ENCODE measurements at places on chromosomes 1 and 21.

GRCh38 chr1:216223486-216223885, 199.8 kb downstream of the USH2A start:
- peaks cover 22% of the 10 kb centered on the region for H3K4me1 ChIP-seq
- H3K27me3 ChIP-seq = no peaks in the 10 kb centered on the region
- H3K36me3 ChIP-seq = peaks cover 4% of the 10 kb centered on the region
- no peak for DNase-seq
- peak overlapping the region; percentile 46 for H3K27ac ChIP-seq

DNA sequence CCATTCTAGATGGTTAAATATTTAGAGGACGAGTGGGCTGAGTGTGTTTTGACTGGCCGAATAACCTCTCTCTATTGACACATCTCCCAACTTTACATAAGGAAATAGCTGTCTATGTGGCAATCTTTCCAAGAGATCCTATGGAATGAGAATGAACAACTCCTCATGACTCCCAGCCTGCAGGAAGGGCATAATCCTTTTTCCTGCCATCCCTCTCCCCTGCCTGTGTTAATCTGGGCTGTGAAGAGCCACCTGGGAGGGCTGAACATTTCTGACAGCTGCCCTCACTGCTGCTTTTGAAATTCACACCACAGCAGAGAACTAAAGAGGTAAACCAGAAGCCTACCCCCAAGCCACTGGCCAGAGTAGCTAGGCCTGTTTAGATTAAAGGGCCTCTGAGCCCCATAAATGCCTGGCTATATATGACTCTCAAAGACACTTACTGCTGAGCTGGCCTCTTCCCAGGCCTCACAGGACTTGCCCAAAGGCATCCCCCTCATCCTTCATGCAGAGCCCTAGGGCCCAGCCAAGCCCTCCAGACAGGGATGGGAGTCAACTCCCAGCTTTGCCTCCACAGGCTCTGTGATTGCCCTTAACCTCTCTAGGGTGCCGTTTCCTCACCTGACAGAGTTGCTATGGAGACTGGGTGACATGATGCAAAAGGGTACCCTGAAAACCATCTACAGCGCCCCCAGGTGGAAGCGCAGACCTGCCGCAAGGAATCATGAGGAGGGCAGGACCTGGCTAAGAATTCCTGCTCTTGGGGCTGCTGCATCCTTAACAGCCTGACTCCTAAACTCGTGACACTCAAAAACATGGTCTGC, 42.0 kb upstream of the LDLRAP1 start:
- H3K27ac ChIP-seq = no peak overlapping the region
- peaks cover 3% of the 10 kb centered on the region for H3K4me1 ChIP-seq
- H3K27me3 ChIP-seq = no peaks in the 10 kb centered on the region
- H3K36me3 ChIP-seq = peaks cover 18% of the 10 kb centered on the region
- no peak for DNase-seq

GRCh38 chr1:9792156-9793042, 31.4 kb downstream of the CLSTN1 start:
- peak overlapping the region; percentile 77 for H3K27ac ChIP-seq
- no peak overlapping the region for H3K4me3 ChIP-seq
- no peak for DNase-seq
- H3K4me1 ChIP-seq = peaks cover 27% of the 10 kb centered on the region
- peaks cover 10% of the 10 kb centered on the region for H3K36me3 ChIP-seq

GRCh38 chr21:38908537-38908936, 102.8 kb downstream of the ETS2 start:
- H3K4me3 ChIP-seq = no peak overlapping the region
- H3K27me3 ChIP-seq = peaks cover 15% of the 10 kb centered on the region
- DNase-seq = no peak
- no peaks in the 10 kb centered on the region for H3K36me3 ChIP-seq

GRCh38 chr1:29858646-29859045, 622.3 kb downstream of the PTPRU start:
- H3K4me3 ChIP-seq = no peak overlapping the region
- DNase-seq = no peak
- H3K27ac ChIP-seq = no peak overlapping the region
- H3K4me1 ChIP-seq = no peaks in the 10 kb centered on the region
- H3K36me3 ChIP-seq = no peaks in the 10 kb centered on the region

DNA sequence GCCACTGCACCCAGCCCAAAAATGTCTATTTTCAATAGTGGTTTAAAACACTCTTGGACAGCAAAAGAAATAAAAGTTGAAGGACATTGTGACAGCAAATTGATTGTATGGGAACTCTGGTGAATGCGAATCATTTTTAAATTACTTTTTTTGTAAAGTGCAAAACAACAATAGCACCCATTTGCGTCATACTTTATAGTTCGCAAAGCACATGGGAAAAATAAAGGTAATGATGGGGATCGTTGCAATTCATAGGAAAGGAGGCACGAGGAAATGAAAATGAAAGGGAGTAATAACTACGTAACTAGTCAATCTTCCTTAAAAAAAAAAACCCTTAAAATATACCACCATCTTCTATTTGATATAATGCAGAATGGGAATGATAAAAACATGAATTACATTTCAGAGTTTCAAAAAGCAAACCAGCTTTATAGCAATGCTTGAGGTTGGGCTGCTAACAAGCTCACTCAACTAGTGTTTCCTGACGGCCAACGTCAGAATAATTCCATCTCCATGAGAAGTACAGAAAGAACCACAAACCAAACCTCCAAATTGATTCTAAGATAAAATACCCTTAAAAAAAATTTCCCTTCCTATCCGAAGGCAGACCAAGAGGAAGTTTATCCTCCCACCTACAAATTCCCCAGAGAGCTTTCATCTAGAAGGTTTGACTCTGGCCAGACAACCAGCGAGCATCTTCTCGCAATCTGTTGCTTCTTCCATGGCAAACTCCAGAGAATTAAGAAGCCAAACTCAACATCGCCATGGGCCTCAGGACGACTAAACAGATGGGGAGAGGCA, at the start of gene EDARADD:
EDARADD (plus strand) TSS at position 606 of the 801 bp plus-strand sequence; CDS start at position 765, 159 bp downstream.
- peak within 1 kb of the TSS; percentile 88 for H3K27ac ChIP-seq
- H3K4me3 ChIP-seq = peak within 1 kb of the TSS; percentile 87
- DNase-seq = no peak
- peaks cover 21% of the 10 kb centered on the region for H3K4me1 ChIP-seq
- H3K27me3 ChIP-seq = peaks cover 10% of the 10 kb centered on the region

- peak; percentile 2 for DNase-seq
- no peak overlapping the region for H3K27ac ChIP-seq
- no peak overlapping the region for H3K4me3 ChIP-seq
- H3K4me1 ChIP-seq = no peaks in the 10 kb centered on the region
- H3K27me3 ChIP-seq = peaks cover 9% of the 10 kb centered on the region
Measured at GRCh38 chr1:29380532-29380931, 144.2 kb downstream of the PTPRU start.

- peaks cover 17% of the 10 kb centered on the region for H3K4me1 ChIP-seq
- no peak for DNase-seq
- H3K4me3 ChIP-seq = no peak overlapping the region
- H3K36me3 ChIP-seq = peaks cover 53% of the 10 kb centered on the region
Measured at GRCh38 chr1:12412439-12412838, 182.6 kb downstream of the VPS13D start.

GRCh38 chr1:239562095-239562494, 175.7 kb downstream of the CHRM3 start:
- H3K4me1 ChIP-seq = peaks cover 1% of the 10 kb centered on the region
- H3K27ac ChIP-seq = no peak overlapping the region
- no peak overlapping the region for H3K4me3 ChIP-seq
- no peak for DNase-seq

DNA sequence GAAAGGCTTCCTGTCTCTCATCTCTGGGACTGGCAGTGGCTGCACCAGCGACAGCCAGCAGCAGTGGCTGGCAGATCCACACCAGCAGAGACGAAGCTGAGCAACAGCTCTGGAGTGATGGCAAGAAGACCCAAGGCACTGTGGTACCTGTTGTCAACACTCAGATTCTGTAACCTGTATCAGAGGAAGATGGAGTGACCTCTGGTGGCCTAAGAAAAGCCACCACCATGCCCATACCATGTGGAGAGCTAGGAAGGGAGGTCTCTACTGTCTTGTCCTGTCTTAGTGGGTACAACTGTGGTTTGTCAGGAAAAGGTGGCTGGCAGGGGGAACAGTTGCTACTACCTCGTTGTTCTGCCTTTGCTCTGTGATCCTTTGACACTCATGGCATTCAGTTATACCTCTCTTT, 22.5 kb upstream of the RHBDL2 start:
- no peak overlapping the region for H3K4me3 ChIP-seq
- H3K27me3 ChIP-seq = peaks cover 48% of the 10 kb centered on the region
- no peak for DNase-seq
- no peak overlapping the region for H3K27ac ChIP-seq

DNA sequence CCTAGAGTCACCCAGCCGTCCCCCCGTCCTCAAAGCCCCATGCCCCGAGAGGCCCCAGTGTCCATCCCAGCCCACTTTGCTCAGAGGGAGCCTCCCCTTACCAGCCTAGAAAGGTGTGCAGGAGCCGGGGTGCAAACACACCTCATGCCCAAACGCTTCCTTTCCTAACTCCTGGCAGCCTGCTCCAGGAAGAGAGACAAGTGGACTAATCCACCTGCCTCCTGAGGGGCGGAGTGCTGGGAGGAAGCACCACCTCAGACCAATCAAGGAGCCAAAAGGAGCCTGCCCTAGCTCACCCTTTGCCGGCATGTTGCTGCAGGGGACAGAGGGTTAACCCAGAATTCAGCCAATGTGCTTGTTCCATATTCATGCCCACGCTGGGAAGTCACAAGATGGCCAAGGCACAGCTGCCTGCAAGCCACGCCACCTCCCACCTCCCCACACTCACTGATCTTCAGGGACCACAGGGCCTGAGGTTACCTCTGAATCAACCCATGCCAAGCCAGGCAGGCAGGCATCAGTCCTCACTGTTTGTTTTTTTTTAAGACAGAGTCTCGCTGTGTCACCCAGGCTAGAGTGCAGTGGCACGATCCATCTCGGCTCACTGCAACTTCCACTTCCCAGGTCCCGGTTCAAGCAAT, 27.8 kb downstream of the PLEKHA6 start:
- no peaks in the 10 kb centered on the region for H3K36me3 ChIP-seq
- peaks cover 4% of the 10 kb centered on the region for H3K27me3 ChIP-seq
- no peak for DNase-seq
- no peak overlapping the region for H3K4me3 ChIP-seq

- H3K27me3 ChIP-seq = no peaks in the 10 kb centered on the region
- no peaks in the 10 kb centered on the region for H3K4me1 ChIP-seq
- H3K4me3 ChIP-seq = no peak overlapping the region
- DNase-seq = peak; percentile 9
- peaks cover 3% of the 10 kb centered on the region for H3K36me3 ChIP-seq
Measured at GRCh38 chr21:46117586-46118315, 19.8 kb downstream of the COL6A2 start.

DNA sequence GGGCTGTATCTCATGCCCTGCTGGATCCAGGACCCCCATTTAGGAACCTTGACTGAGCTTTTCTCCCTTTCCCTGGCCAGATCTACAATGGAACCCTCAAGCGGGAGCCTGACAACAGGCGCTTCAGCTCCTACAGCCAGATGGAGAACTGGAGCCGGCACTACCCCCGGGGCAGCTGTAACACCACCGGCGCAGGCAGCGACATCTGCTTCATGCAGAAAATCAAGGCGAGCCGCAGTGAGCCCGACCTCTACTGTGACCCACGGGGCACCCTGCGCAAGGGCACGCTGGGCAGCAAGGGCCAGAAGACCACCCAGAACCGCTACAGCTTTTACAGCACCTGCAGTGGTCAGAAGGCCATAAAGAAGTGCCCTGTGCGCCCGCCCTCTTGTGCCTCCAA, 29.8 kb downstream of the PKP1 start:
- H3K4me1 ChIP-seq = peaks cover 5% of the 10 kb centered on the region
- no peak for DNase-seq
- H3K4me3 ChIP-seq = no peak overlapping the region
- H3K36me3 ChIP-seq = no peaks in the 10 kb centered on the region
- no peak overlapping the region for H3K27ac ChIP-seq
- H3K27me3 ChIP-seq = peaks cover 34% of the 10 kb centered on the region

GRCh38 chr1:204684206-204684570, 1.4 kb downstream of the LRRN2 start:
- peaks cover 6% of the 10 kb centered on the region for H3K4me1 ChIP-seq
- peak overlapping the region; percentile 73 for H3K27ac ChIP-seq
- DNase-seq = no peak
- H3K36me3 ChIP-seq = peaks cover 2% of the 10 kb centered on the region

- peaks cover 4% of the 10 kb centered on the region for H3K4me1 ChIP-seq
- no peaks in the 10 kb centered on the region for H3K27me3 ChIP-seq
- H3K4me3 ChIP-seq = no peak overlapping the region
- no peak overlapping the region for H3K27ac ChIP-seq
- no peak for DNase-seq
- H3K36me3 ChIP-seq = peaks cover 46% of the 10 kb centered on the region
Measured at GRCh38 chr1:67420835-67421492, 9.2 kb downstream of the SERBP1 start.

- no peak overlapping the region for H3K27ac ChIP-seq
- H3K4me1 ChIP-seq = no peaks in the 10 kb centered on the region
- H3K27me3 ChIP-seq = no peaks in the 10 kb centered on the region
- H3K4me3 ChIP-seq = no peak overlapping the region
- H3K36me3 ChIP-seq = no peaks in the 10 kb centered on the region
Measured at GRCh38 chr1:219120624-219121544, 52.8 kb upstream of the LYPLAL1 start.

DNA sequence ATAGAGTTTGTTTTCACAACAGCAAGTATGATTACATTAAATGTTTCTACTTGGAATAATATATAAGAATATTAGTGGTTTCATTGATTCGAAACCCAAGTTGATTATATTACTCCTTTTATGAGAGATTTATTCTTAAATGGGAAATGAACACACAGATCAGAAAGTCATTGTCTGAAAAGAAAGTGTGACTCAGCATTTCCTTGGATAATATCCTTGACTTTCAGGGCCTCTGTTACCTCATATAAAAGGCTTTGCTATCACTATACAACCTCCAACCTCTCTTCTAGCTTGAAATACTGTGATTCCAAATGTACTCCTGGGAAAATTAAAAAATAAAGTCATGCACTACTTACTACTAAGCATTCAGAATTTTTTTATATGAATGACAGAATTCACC, 295.3 kb upstream of the LYPLAL1 start:
- DNase-seq = no peak
- peaks cover 13% of the 10 kb centered on the region for H3K4me1 ChIP-seq
- H3K36me3 ChIP-seq = no peaks in the 10 kb centered on the region
- no peak overlapping the region for H3K4me3 ChIP-seq
- no peak overlapping the region for H3K27ac ChIP-seq

DNA sequence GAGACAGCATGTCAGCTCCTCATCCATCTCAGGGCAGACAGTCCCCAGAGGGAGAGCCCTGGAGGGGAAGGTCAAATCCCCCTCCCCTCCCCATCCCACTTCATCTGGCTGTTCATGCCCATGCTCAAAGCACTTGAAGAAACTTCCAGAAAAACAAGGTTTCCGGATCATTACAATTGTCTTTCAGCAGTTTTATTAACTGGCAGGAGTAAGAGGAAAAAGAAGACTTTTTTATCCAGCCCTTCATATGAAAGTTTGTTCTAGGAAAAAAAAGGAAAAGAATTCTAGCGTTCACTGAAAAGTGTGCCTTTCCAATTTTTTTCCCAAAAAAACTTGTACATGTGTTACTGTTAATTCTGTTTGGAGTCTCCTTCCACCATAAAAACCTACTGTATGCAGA, 145.7 kb upstream of the TIAM1 start:
- H3K36me3 ChIP-seq = peaks cover 4% of the 10 kb centered on the region
- peaks cover 25% of the 10 kb centered on the region for H3K4me1 ChIP-seq
- no peak overlapping the region for H3K27ac ChIP-seq
- no peaks in the 10 kb centered on the region for H3K27me3 ChIP-seq

GRCh38 chr1:223609066-223609465, 56.4 kb downstream of the CAPN8 start:
- peaks cover 17% of the 10 kb centered on the region for H3K4me1 ChIP-seq
- H3K27me3 ChIP-seq = no peaks in the 10 kb centered on the region
- no peak overlapping the region for H3K4me3 ChIP-seq
- no peaks in the 10 kb centered on the region for H3K36me3 ChIP-seq

- no peaks in the 10 kb centered on the region for H3K36me3 ChIP-seq
- no peaks in the 10 kb centered on the region for H3K27me3 ChIP-seq
- no peak for DNase-seq
Measured at GRCh38 chr1:205748403-205749233, 1.4 kb downstream of the NUCKS1 start.

Measured in progenitor cell of endocrine pancreas (in vitro differentiated cells).